ENCODE measurements at places on chromosomes 6 and 20.

DNA sequence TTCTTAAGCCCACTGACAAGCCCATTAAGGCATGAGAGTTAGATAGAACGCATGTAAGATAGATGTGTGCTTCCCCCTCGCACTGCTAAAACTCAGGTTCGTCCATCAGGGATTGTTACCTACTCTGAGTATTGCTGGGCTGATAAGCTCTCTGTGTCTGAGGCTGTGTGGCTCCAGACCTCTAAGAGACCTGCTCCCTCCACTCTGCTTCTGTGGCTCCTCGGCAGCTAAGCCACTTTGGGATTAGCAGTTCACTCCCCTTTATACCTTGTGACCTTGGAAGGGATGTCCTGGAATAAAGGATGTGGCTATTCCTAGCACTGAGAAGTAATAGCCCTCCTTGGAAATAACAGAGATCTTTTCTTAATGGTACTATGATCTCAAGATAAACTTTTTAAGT is 164.9 kb downstream of the TMEM242 start:
- no peak for DNase-seq

DNA sequence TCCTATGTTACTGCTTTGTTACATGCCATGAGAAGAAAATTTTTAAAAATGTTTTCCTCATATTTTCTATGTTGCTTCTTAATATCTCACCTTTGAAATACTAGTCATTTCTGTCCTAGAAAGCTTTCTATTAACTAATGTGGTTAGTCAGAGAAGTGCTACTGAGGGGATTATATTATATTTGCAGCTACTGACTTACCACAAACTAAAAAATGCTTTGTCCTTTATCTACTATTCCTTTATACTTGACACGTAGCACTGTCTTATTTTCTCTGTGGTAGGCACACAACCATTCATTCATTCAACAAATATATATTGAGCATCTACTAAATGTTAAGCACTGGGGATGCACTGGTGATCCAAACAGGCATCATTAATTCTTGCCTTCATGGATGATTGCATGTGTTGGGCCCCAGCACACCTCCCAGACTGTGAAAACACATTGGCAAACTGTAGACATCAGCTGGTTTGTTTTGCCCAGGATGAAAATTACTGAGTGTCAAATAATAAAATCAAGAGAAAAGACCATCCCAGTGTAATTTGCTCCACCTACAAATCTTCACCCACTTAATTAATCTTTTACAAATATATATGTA is 10.7 kb upstream of the MLIP start:
- no peak for DNase-seq

- DNase-seq, result no peak
Measured at GRCh38 chr6:15763837-15764236, 101.0 kb upstream of the DTNBP1 start.

DNA sequence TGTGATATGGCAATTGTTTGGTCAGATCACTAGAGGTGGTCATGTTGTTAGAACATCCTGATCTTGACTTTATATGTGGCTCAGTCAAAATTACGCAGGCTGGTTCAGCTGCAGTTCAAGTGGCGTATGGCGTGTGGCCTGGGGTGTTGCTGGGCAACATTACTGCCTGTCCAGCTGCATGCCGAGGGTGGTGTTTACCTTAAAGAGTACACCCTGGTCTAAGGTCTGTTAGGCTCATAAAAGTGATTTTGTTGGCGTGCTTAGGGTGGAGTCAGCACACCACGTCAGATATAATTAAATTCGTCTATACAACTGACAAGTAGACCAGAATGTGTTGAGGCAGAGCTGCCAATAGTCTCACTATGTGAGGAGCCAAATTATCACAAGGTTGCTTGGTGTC is 55.6 kb upstream of the NEDD9 start:
- no peak for DNase-seq

GRCh38 chr6:11262242-11262641 is 29.8 kb upstream of the NEDD9 start:
- no peak for DNase-seq

GRCh38 chr6:106145741-106146227 is 59.6 kb downstream of the PRDM1 start:
- DNase-seq, result no peak

- DNase-seq, result no peak
Measured at GRCh38 chr6:140271759-140272377, 897.4 kb upstream of the CITED2 start.

Data from stimulated activated CD4-positive, alpha-beta T cell treated with anti-CD3 and anti-CD28 coated beads, Interleukin-15, amount 100 ng/mL, for 1 hour (primary cell).